ENCODE measurements at places on chromosomes 11 and 22. TPM values are rescaled to one million over a fixed set of nuclear protein-coding genes. Genes with fewer than 3 reads are reported as not detected.

- H3K27ac ChIP-seq: peak overlapping the region; percentile 33
- DNase-seq: peak; percentile 77
- no peaks in the 10 kb centered on the region for H3K27me3 ChIP-seq
- H3K4me1 ChIP-seq: peaks cover 14% of the 10 kb centered on the region
Observed at GRCh38 chr22:24525416-24526037, 29.4 kb downstream of the GUCD1 start.

- no peaks in the 10 kb centered on the region for H3K4me1 ChIP-seq
- H3K27ac ChIP-seq: no peak overlapping the region
- peaks cover 32% of the 10 kb centered on the region for H3K27me3 ChIP-seq
Observed at GRCh38 chr11:64591257-64592233, 525 bp downstream of the SLC22A12 start.

DNA sequence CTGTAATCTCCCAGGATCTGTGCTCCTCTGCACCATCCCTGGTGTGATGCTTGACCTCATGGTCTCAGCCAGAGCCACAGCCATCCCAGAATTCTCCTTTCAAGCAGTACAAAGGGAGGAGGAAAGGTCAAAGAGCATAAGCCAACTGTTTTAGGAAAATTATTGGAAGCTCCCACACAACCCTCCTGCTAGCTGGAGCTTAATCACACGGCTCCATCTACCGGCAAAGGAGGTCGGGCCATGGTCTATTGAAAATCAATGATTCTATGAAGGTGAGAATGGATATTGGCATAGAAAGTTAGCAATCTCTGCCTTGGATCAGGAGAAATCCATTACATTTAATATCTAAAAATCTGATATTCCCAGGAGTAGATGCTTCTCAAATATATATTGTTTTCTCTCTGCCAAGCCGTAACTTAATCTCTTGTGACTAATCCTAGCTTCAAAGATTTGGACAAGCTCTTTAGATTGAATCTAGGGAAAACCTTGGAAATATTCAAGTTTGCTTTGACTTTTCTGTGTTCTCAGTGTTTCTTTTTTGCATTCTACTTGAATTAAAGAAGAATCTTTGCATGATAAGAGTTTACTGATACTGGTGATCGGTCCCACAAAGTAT lies 259.6 kb downstream of the NTM start:
- no peaks in the 10 kb centered on the region for H3K4me1 ChIP-seq
- no peaks in the 10 kb centered on the region for H3K36me3 ChIP-seq
- DNase-seq: no peak
- H3K4me3 ChIP-seq: no peak overlapping the region

GRCh38 chr11:44572884-44573283 lies 7.4 kb downstream of the CD82 start:
- no peaks in the 10 kb centered on the region for H3K36me3 ChIP-seq
- no peak overlapping the region for H3K27ac ChIP-seq
- no peak overlapping the region for H3K4me3 ChIP-seq
- H3K27me3 ChIP-seq: no peaks in the 10 kb centered on the region

DNA sequence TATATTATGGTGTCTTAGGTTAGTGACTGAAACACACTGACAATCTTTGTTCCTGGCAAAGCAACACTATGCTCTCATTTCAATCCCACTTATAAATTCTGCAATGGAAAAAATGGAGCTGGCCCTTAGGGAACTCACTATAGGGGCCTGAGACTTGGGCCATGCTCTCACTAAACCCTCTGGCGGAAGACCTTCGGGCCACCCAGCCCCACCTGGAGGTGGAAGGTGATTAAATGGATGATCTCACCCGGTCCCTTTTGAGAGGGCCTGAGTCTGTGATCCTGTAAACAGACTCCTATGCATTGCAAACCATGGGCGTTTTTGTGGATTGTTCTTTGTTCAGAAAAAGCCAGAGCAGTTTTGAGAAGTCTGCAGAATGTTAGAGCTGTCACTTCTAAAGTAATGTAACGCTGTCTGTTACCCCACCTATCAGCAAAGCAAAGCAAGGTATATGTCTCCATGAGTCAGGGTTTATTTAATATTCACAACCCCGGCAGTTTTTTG lies 17.0 kb upstream of the CDON start:
- H3K4me3 ChIP-seq: no peak overlapping the region
- peaks cover 13% of the 10 kb centered on the region for H3K27me3 ChIP-seq
- no peak overlapping the region for H3K27ac ChIP-seq
- DNase-seq: no peak
- H3K36me3 ChIP-seq: no peaks in the 10 kb centered on the region
- H3K4me1 ChIP-seq: peaks cover 16% of the 10 kb centered on the region

GRCh38 chr22:21047730-21048129 lies 2.0 kb downstream of the LRRC74B start:
- DNase-seq: no peak
- H3K4me3 ChIP-seq: no peak overlapping the region
- peaks cover 19% of the 10 kb centered on the region for H3K4me1 ChIP-seq
- peaks cover 6% of the 10 kb centered on the region for H3K27me3 ChIP-seq

- H3K27me3 ChIP-seq: no peaks in the 10 kb centered on the region
- peak; percentile 50 for DNase-seq
- no peak overlapping the region for H3K4me3 ChIP-seq
- H3K36me3 ChIP-seq: no peaks in the 10 kb centered on the region
- peaks cover 38% of the 10 kb centered on the region for H3K4me1 ChIP-seq
- H3K27ac ChIP-seq: peak overlapping the region; percentile 83
Observed at GRCh38 chr11:128424851-128425285, 162.5 kb downstream of the ETS1 start.

DNA sequence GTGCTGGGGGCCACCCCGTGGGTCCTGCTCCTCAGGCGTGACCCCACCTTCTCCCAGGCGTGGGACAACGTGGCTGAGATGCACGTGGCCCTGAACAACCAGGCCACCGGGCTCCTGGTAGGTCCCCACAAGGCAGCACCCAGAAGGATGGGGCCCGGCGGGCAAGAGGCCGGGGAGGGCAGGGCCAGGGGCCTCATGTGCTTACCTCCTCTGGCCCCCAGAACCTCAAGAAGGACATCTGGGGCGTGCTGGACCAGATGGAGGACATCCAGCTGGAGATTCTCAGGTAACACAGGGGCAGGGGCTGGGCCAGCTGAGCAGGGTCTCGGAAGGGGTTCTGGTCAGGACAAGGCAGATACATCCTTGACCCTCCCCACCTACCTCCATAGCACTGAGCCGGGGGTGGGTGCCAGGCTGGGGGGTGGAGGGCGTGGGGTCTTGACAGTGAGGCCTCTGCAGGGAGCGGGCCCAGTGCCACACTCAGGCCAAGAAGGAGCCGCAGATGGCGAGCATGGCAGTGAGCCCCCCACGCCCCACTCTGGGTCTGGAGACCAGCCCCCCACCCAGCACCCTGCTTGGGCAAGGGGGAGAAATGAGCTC lies 186.3 kb downstream of the IGLL1 start:
- H3K27me3 ChIP-seq: no peaks in the 10 kb centered on the region
- H3K36me3 ChIP-seq: no peaks in the 10 kb centered on the region
- H3K4me3 ChIP-seq: no peak overlapping the region
- no peaks in the 10 kb centered on the region for H3K4me1 ChIP-seq

DNA sequence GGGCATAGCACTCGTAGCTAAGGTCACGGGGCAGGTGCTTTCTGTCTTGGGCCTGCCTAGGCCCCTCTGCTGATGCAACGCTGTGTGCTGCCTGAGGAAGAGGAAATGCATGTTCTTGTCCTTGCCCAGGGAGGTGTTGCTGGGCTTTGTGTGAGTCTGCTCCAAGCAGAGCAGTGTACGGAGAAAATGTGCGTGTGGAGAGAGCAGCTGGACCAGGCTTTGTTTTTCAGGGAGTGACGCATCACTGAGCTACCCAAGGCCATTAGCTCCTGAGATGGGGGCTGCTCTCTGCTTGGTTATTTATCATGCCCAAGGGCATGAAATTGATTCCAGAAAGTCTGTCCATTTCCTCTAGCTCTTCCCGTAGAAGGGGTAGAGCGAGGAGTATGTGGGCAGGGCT lies 82.9 kb upstream of the THY1 start:
- H3K27me3 ChIP-seq: peaks cover 44% of the 10 kb centered on the region
- no peaks in the 10 kb centered on the region for H3K4me1 ChIP-seq
- DNase-seq: no peak
- no peak overlapping the region for H3K27ac ChIP-seq
- no peak overlapping the region for H3K4me3 ChIP-seq

- peaks cover 5% of the 10 kb centered on the region for H3K4me1 ChIP-seq
- no peak overlapping the region for H3K27ac ChIP-seq
- no peaks in the 10 kb centered on the region for H3K36me3 ChIP-seq
Observed at GRCh38 chr11:74474316-74474715, 7.0 kb upstream of the KCNE3 start.

DNA sequence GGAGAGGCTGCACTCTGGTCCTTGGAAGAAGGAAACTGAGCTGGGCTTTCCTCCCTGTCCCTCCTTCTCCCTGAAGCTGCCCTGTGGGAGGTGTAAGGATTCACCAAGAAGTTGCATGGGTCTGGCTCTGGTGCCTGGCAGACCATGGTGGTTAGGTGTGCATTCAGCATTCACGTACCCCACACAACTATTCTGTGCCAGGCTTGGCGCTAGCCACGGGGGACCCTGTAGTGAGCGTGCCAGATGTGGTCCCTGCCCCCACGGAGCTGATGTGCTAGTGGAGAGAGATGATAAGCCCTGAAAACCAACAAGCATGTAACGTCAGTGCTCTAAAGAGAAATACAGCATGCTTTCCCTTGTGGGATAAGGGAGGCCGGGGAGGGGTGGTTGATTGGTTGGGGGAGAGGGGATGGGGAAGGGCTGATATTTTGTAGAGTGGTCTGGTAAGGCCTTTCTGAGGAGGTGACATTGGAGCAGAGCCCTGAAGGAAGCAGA lies 48.9 kb downstream of the CD82 start:
- peak; percentile 4 for DNase-seq
- no peaks in the 10 kb centered on the region for H3K27me3 ChIP-seq

DNA sequence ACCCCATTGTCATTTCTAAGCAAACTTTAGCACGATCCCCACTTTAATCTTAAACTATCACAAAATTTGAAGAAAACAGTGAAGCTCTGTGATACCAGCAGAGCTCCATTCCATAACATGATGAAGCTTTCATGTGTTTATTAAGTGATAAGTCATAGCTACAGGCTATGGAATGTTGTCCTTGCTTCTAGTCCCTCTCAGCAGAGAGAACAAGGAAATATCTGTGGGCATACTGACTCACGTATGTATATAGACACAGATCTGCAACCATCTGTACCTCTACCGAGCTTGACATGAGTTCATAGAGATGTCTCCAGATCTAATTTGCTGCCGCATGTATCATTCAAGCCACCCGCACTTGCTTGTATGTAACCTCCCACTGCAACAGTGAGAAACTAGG lies 588.9 kb downstream of the ETS1 start:
- no peak for DNase-seq
- no peak overlapping the region for H3K27ac ChIP-seq
- no peak overlapping the region for H3K4me3 ChIP-seq
- peaks cover 7% of the 10 kb centered on the region for H3K27me3 ChIP-seq
- no peaks in the 10 kb centered on the region for H3K4me1 ChIP-seq

- H3K36me3 ChIP-seq: no peaks in the 10 kb centered on the region
- no peak for DNase-seq
- H3K27me3 ChIP-seq: no peaks in the 10 kb centered on the region
- peaks cover 10% of the 10 kb centered on the region for H3K4me1 ChIP-seq
- no peak overlapping the region for H3K4me3 ChIP-seq
- H3K27ac ChIP-seq: no peak overlapping the region
Observed at GRCh38 chr22:38098410-38099249, 11.9 kb downstream of the BAIAP2L2 start.

DNA sequence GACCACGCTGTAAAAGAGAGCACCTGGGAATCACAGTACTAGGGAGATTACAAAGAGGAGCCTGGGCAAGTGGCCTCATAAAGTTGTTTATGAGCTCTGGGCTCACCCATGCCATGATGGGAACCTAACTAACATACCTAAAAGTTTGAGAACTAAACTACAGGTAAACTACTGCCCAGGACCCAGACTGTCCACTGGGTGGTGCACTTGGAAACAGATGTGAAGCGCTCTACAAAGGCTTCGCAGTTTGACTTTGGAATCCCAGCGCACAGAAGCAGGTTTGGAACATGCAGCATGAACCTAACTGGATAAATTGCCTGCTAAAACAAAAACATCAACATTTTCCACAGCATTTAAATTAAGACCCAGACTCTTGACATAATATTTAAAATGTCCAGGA lies 418.6 kb downstream of the FAM181B start:
- H3K36me3 ChIP-seq: no peaks in the 10 kb centered on the region
- H3K27me3 ChIP-seq: no peaks in the 10 kb centered on the region
- no peak overlapping the region for H3K27ac ChIP-seq
- H3K4me1 ChIP-seq: no peaks in the 10 kb centered on the region
- DNase-seq: no peak

GRCh38 chr11:44387825-44388224 lies 77.9 kb upstream of the ALX4 start:
- no peak overlapping the region for H3K4me3 ChIP-seq
- no peak overlapping the region for H3K27ac ChIP-seq

DNA sequence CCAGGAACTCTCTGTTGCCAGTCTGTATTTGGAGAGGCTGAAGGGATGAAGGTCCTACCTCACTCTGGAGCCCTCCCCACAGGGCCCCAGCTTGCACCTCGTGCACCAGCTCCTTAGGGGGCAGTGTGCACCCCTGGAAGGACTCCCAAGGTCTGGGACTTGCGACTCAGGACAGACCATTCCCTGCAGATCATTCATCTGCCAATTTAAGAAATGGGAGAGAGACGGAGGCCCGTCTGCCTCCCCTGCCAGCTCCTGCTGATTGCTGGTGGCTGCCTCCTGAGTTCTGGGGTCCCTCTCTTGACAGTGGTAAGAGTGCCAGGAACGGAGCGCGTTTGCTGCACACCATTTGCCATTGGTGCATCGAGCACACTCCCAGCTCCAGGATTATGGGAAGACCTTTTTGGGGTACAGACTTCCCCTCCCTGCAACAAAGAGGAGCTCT lies 27.4 kb upstream of the MALAT1 start:
- peak; percentile 80 for DNase-seq
- H3K4me3 ChIP-seq: peak overlapping the region; percentile 56
- no peaks in the 10 kb centered on the region for H3K36me3 ChIP-seq
- H3K27me3 ChIP-seq: no peaks in the 10 kb centered on the region
- H3K4me1 ChIP-seq: peaks cover 59% of the 10 kb centered on the region

GRCh38 chr11:122156940-122157382 lies 40.9 kb upstream of the BLID start:
- peak overlapping the region; percentile 72 for H3K27ac ChIP-seq
- H3K36me3 ChIP-seq: no peaks in the 10 kb centered on the region
- no peak for DNase-seq
- H3K27me3 ChIP-seq: peaks cover 12% of the 10 kb centered on the region
- no peaks in the 10 kb centered on the region for H3K4me1 ChIP-seq
- peak overlapping the region; percentile 47 for H3K4me3 ChIP-seq

The CPT1A gene
- total RNA-seq: 73.1 TPM

The FAM181B gene
- 0.19 TPM for total RNA-seq

The OR51B5 gene
- total RNA-seq: not detected

The LRRC56 gene
- total RNA-seq: 0.25 TPM

The CCDC88B gene
- total RNA-seq: 7.5 TPM

The SMC1B gene
- not detected for total RNA-seq

The YAP1 gene
- total RNA-seq: 67.9 TPM
